Left cardiac atrium (tissue), 4 donors: ENCODE measurements at places on chromosomes 16 and 17. TPM values are rescaled to one million over a fixed set of nuclear protein-coding genes. Genes with fewer than 3 reads are reported as not detected.

GRCh38 chr17:61223725-61224124 is 175.9 kb upstream of the TBX2 start:
- no peak for DNase-seq

Gene PRSS22
- total RNA-seq = not detected

DNA sequence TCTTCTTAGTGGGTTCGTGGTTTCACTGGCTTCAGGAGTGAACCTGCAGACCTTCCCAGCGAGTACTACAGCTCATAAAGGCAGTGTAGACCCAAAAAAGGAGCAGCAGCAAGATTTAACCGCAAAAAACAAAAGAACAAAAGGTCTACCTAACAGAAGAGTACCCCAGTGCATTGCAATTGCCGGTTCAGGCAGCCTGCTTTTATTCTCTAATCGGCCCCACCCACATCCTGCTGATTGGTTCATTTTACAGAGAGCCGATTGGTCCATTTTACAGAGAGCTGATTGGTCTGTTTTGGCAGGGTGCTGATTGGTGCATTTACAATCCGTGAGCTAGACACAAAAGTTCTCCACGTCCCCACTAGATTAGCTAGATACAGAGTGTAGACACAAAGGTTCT is 2.0 kb upstream of the ARRB2 start:
- peak; percentile 22 for DNase-seq

- DNase-seq = no peak
Measured at GRCh38 chr17:83026311-83026811, 53.0 kb upstream of the METRNL start.

Gene SPEM1
- not detected for total RNA-seq

DNA sequence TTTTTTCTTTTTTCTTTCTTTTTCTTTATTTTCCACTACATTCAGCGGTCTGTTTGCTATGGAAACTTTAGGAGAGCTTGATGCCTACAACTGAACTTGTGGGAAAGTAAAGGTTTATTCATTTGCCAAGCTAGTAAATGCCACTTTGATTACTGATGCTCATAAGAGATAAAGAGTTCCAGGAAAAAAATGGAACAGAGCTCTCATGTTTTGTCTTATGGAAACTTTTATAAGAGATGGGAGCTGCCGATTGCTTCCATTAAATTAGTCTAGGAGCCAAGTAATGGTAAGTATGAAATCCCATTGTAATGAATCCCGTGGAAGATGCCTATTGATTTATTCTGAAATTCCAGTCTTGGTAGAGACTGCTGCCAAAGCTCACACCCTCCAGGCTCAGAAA is 7.1 kb downstream of the ANKFN1 start:
- DNase-seq = no peak
